ENCODE measurements at places on chromosomes 7 and 10.

GRCh38 chr10:77899690-77900089 is 26.9 kb downstream of the DLG5 start:
- no peak for DNase-seq

DNA sequence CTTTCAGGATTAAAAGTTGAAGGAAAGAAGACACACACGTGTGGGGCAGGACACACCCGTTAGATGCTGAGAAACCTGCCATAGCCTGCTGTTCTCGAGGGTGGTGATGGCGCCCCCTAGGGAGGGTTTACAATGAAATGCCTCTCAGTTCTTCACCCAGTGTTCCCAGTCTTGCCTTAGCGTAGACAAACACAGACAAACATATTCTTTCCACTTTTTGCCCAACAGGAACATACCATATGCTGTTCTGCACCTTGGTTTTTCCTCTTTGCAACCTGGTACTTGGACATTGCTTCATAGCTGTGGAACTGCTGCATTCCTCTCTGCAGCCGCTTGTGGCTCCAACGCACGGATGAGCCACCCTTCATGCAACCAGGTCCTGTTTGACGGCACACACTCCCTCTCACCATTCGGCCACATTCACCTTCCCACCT is 23.3 kb upstream of the HSPA12A start:
- DNase-seq, result no peak

- DNase-seq, result no peak
Measured at GRCh38 chr7:103766660-103767059, 222.8 kb downstream of the RELN start.

- DNase-seq, result no peak
Measured at GRCh38 chr7:146319629-146320028, 203.0 kb downstream of the CNTNAP2 start.

DNA sequence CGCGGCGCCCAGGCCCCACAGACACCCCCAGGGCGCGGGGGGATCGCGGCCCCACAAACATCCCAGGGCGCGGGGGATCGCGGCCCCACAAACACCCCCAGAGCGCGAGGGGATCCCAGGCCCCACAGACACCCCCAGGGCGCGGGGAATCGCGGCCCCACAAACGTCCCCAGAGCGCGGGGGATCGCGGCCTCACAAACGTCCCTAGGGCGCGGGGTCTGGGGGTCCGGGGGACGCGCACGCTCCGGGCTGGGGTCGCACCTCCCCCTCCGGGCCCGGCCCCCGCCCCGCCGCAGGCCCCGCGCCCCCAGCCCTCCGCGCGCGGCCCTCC is 382 bp downstream of the DIP2C start:
- DNase-seq, result no peak

GRCh38 chr10:47179291-47179647 is 120.7 kb upstream of the GDF10 start:
- DNase-seq, result no peak
